ENCODE measurements at places on chromosomes 13 and 19. TPM values are rescaled to one million over a fixed set of nuclear protein-coding genes. Genes with fewer than 3 reads are reported as not detected.
A peak's percentile ranks its signal among the peaks of the same experiment; 100 is the strongest.

GRCh38 chr19:47490847-47491246 lies 6.8 kb upstream of the KPTN start:
- DNase-seq: no peak

GRCh38 chr19:14361824-14362223 lies 19.4 kb upstream of the ADGRE5 start:
- DNase-seq: peak; percentile 29

- no peak for DNase-seq
Measured at GRCh38 chr13:51453207-51453958, 547 bp upstream of the INTS6 start.

DNA sequence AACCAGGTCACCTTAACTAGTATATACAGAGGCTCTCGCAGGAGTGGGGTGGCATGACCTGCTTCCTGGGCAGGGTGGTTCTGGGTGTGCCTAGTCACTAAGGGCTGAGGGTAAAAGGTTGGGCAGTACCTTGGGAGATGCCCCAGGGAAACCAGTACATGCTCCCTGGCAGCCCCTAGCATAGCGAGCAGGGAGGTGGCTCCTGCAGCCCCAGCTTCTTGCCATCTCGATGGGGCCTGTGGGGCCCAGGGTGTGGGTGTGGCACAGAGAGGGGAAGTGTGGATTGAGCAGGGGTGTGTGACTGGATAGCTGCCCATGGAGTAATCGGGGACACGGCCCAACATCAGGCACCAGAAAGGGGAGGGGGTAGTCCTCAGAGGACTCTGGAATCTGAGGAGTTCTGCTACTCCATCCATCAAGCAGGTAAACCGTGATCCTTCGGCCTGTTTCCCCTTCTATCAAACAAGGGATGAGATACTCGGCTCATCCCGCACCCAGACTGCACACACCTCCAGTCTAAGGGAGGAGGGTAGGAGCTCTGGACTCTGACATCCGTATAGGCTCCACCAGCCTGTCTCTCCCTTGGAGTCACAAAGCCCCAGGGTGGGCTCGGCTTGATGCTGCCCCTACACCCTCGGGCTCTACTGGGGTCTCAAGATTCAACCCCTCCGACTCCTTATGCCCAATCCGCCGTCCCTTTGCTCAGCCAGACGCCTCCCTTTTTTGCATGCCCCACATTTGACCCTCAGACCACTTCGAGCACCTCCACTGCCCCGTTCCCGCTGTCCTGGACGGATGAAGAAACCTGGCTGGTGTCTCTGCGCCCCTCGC lies 1.1 kb downstream of the ZBTB45 start:
- no peak for DNase-seq

GRCh38 chr19:17946965-17947784 lies 14.4 kb downstream of the CCDC124 start:
- DNase-seq: peak; percentile 36

- DNase-seq: peak; percentile 78
Measured at GRCh38 chr13:97259798-97260714, 37.9 kb downstream of the MBNL2 start.

DNA sequence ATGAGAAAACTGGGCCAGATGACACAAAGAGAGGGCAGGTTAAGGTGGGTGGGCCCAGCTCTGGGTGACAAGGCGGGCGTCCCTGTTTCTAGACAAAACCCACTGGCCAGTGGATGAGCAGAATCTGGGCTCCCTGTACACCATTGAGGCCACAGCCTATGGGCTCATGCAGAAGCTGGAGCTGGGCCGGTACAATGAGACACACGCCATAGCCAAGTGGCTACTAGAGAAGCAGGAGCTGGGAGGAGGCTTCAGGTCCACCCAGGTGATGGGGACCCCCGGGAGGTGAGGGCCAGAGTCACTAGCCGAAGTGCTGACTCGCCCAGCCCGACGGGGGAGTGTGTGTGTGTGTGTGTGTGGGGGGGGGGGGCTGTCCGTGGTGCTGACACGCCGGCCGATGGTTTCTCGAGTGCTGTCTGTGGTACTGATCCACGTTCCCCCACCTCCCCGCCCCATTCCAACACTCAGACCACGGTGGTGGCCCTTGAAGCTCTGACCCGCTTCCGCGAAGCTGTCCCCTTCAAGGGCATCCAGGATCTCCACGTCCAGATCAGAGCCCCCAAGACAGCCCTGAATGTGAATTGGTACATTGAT lies 24.3 kb upstream of the SHFL start:
- DNase-seq: no peak

GRCh38 chr19:34475026-34475974 lies 6.3 kb upstream of the WTIP start:
- peak; percentile 90 for DNase-seq

GRCh38 chr19:7067716-7068115 lies 1.8 kb upstream of the ZNF557 start:
- DNase-seq: no peak

- DNase-seq: no peak
Measured at GRCh38 chr19:6424195-6424938, at the start of gene KHSRP. KHSRP (minus strand) TSS chr19:6424811; CDS start chr19:6424701, 110 bp downstream.

DNA sequence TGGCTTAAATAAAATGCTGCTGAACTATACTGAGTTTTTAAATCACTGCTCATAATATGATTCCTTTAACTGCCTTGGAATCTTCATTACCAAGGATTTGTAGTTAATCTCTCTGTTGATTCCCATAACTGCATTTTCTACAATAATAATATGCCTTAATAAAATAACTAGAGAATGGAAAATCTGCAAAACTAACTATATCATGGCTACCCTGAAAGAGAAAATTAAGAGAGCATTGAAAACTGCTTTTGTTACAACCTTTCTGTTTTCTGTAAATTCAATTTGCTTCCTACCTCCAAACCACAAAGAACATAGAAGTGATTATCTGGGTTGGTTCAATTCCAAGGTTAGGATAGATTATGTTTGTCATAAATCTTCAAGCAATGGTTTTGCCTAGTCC lies 202.8 kb upstream of the ATXN8OS start:
- no peak for DNase-seq

GRCh38 chr13:54486421-54487166 lies 1458.0 kb downstream of the OLFM4 start:
- DNase-seq: no peak

DNA sequence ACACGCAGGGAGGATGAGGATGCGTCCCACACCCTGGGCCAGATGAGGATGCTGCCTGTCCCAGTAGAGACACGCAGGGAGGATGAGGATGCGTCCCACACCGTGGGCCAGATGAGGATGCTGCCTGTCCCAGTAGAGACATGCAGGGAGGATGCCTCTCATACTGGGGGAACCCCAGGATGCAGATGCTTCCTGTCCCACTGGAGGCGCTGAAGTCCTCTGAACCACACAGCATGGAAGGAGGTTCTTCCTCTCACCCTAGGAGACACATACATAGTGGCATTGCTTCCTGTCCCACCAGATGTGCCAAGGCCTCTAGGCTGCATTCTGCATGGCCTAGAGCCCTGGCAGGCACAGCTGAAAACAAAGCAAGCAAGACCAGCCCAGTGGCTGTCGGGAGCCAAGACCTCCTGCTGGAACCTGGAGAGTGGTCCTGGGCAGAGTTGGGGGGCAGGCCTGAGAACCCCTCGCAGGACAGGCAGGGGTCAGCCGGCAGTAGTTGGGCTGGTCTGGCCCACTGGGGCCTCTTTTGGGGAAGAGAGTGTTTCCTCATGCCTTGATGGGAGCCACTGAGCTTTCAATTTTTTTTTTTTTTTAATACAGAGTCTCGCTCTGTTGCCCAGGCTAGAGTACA lies 4.3 kb downstream of the HPN start:
- DNase-seq: peak; percentile 57

DNA sequence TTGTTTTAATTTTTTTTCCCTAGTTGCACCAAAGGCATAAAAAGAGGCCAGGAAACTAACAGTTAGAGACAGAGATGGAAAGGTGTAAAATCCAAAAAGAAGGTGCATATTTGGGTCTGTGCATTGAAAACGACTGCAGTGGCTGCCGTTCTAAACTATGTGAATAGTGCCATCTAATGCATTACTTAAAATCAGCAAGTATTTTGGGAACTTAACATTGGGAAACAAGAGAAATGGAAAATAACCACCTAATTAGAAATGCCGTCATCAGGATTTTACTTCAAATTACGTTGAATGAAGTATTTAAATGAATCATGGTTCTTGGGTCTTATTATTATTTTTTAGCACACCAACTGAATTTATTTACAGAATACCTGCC lies 189.5 kb upstream of the MIR17HG start:
- DNase-seq: no peak

DNA sequence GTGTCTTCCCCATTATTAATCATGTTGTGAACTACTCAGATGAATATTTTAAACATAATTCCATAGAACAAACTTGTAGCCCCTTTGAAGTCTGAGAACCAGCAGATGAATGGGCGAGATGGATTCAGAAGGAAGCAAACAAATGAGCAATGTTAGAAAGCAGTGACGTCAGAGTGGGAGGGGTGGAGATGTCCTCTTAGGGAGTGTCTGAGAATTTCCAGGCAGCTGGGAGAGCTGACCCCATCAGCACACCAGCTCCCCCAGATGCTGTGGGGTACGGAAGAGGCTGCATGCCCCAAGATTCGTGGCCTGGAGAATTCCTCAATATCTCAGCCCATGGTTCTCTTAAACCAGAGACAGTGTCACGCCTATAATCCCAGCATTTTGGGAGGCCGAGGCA lies 68.6 kb downstream of the DPF1 start:
- DNase-seq: no peak

GRCh38 chr13:80259159-80259558 lies 81.8 kb downstream of the SPRY2 start:
- DNase-seq: no peak

GRCh38 chr19:38640368-38640767 lies 7.1 kb upstream of the ACTN4 start:
- no peak for DNase-seq

Gene SYT3
- not detected for total RNA-seq

Gene MYO1F
- 0.25 TPM for total RNA-seq

Gene C19orf85
- total RNA-seq: not detected

Gene CRX
- total RNA-seq: not detected

Gene C19orf33
- total RNA-seq: not detected

Data from M059J (cell line).